Retina (tissue), 1 donor: ENCODE measurements at places on chromosomes 7 and 10.

DNA sequence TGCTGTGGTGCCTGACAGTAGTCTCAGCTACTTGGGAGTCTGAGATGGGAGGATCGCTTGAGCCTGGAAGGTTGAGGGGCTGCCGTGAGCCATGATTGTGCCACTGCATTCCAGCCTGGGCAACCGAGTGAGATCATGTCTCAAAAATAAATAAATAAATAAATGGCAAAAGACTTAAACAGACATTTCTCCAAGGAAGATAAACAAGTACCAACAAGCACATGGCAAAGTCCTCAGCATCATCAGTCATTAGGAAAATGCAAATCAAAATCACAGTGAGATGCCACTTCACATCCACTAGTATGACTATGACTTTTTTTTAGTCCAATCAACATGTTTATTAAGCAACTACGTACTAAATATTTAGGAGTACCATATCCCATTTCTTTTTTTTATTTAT lies 21.3 kb upstream of the KPNA7 start:
- no peak for DNase-seq

- DNase-seq = peak; percentile 83
Measured at GRCh38 chr10:129968020-129968852, 4.2 kb upstream of the EBF3 start.

GRCh38 chr7:8628656-8629055 lies 195.2 kb downstream of the NXPH1 start:
- no peak for DNase-seq

- DNase-seq = peak; percentile 75
Measured at GRCh38 chr7:92768501-92769393, 67.6 kb downstream of the CDK6 start.

DNA sequence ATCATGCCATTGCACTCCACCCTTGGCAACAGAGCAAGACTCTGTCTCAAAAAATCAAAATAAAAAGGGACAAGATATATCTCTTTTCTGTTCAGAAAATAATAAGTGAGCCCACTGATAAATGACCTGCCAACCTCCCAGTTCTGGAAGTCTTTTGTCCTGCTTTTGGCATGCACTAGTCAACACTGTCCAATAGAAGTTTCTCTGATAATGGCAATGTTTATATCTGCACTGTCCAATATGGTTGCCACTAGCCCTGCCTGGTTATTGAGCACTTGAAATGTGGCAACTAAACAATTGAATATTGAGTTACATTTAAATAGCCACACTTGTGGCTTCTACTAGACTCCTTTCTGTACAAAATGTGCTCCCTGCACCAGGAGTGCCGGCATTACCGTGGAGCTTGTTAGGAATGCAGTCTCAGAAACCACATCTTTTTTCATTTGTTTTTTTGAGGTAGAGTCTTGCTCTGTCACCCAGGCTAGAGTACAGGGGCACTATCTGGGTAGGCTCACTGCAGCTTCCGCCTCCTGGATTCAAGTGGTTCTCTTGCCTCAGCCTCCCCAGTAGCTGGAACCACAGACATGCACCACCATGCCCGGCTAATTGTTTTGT lies 229.7 kb downstream of the CACNB2 start:
- DNase-seq = no peak

GRCh38 chr10:57921140-57921539 lies 346.6 kb downstream of the IPMK start:
- no peak for DNase-seq

DNA sequence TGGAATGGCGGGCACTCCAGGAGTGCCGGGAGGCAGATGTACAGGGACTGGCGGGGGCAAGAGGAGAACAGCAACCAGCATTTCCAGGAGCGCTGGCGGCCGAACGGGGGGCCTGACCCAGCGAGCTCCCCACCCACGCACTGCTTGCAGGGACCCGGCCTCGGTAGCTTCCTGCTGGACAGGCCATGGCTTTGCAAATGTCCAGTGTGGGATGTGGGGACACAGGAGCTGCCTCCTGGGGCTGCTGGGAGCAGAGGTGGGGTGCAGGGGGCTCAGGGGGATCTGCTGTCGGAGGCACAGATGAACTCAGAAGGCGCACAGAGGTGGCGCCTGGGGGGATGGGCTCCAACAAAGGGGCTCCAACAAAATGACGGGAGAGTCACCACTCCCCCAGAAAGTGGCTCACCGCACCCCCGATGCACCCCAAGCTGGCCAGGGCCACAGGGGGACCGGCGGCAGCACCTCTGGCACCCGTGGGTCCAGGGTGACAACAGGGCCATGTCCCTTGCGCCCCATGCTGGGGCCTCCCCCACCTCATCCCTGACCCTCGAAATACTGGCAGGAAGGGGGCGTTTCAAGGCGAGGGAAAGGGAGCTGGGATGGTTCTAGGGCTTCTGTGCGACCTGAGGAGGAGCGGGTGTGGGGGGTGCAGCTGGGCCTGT lies 41.1 kb downstream of the AP5Z1 start:
- DNase-seq = no peak

- DNase-seq = peak; percentile 53
Measured at GRCh38 chr10:6416892-6417512, 163.1 kb downstream of the PRKCQ start.

- no peak for DNase-seq
Measured at GRCh38 chr10:12656518-12657142, 307.3 kb downstream of the CAMK1D start.
